ENCODE measurements at places on chromosomes 3 and 15. TPM values are rescaled to one million over a fixed set of nuclear protein-coding genes. Genes with fewer than 3 reads are reported as not detected.

DNA sequence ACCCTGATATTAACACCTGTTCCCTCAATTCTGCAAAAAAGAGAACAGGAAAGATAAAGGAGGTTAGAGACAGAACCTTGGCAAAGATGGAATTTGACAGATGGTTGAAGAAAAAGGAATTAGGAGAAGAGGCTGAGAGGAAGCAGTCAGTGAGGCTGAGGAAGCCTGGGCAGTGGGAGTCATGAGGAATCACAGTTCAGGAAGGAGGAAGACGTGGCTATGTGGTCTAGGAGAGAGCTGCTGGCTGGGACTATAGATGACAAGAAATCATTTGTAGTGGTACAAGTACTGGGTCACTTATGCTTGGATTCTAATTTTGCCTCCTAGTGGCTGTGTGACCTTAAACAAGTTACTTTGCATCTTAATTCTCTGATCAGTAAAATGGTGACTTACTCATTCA, 49.0 kb downstream of the LARS2 start:
- no peak for DNase-seq

DNA sequence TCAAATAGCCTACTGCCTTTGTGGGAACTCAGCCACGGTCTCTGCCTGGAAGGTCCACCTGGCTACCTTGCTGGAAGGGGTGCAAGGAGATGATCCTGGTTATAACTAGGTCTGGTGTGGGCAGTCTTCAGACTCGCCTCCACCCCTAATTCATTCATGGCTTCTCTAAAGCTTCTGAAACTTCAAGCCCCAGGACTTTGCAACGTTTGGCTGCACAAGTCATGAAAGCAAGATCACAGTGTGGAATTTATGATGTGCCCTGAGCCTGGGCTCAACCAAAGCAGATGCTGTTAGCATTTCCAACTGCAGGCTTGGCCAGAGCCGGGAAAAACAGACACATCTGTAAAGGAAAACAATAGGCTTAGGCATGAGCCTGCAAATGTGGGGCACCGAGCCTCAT, 200.4 kb upstream of the WNT5A start:
- no peak for DNase-seq

DNA sequence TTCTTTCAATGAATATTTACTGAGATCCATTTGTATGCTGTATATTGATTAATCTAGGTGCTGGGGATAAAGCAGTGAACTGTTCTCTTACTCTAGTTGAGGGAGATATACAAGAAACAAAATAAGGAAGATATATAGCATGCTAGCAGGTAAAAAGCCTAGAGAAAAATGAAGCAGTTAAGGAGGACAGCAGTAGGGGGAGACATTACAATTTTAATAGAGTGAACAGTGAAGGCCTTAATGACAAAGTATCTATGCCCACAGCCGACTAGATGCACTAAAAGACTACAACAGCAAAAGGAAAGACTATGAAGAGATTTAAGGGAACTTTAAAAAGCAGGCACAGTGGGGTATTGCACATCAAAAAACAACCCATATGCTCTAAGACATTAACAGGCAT, 81.4 kb downstream of the XRN1 start:
- DNase-seq, result no peak

DNA sequence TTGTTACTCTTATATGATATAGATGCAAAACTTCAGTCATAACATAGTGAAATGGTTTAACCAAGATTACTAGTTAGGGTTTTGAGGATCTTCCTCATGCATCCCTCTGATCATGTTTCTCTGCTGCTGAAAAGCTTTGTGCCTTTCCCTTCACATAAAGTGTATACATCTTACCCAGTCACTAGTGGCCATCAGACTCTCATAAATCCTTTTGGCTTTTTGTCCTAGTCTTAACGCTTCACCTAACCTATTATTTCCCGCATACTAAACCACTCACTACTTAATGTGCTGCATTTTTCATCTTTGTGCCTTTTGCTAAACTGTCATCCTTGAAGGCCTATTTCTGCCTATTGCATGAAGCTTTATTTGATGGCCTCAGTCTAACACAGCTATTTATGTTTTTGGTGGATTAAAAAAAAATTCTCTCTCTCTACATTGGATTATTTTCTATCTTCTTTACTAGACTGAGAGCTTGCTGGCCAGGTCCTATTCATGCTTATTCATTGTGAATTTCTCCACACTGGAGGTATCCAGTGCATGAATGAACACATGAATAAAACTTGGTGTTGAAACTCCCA, 717.6 kb upstream of the GOLIM4 start:
- DNase-seq, result no peak

DNA sequence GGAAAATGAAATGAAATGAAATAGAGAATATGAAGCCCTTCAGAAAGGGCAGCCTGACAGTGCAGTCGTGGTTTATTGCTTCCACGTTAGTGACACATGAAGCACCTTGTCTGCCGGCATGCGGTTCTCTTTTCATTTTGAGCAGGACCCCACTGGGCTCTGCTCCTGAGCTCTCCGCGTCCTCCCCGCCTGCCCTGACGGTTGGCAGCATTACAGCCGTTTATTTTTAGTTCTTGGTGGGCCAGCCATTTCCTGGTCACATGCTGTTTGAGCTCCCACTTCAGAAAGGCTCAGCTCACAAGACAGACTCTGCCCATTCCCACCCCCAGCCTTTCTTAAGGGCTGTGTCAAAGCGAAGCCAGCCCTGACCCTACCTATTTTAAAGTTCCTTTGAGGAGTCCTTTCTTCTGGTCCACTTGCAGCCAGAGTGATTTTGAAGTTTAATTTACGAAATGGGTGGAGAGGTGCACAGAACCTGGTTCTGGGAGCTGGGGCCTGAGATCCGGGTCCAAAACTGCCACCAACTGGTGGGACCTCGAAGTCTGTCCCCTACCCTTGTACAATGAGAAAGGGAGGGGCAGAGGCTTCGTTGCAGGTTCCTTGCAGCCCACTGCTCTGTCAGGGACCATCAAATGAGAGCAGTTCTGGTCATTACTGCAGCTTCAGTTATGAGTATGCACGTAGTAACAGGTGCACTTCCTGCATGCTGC, 60.1 kb downstream of the MGLL start:
- no peak for DNase-seq

DNA sequence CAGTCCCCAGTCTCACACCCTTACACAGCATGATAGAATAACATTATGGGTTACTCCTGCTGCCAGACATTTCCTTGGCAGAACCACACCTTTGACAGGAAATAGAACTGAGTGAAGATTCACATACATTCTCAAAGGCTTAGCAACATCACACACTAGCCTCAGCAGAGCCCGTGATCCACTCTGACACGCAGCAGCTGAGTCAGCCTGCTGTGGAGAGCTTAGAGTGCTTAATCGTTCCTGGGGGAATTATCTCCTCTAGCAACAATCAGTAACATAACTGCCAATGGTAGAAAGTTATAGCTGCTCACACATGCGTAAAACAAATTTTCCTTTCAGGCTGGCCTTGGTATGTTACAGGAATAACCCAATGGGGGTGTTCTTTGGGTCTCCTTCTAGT, 382.1 kb downstream of the GAP43 start:
- no peak for DNase-seq

DNA sequence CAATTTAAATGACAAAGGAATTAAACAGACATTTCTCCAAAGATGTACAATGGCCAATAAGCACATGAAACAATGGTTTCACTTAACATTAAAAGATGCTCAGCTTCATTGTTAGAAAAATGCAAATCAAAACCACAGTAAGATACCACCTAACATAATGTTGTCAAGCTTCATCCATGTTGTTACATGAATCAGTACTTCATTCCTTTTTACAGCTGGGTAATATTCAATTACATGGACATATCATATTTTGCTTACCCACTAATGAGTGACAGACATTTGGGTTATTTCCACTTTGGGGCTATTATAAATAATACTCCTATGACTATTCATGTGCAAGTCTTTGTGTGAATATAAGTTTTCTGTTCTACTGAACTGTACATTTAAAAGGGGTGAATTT, 7.8 kb downstream of the SLC41A3 start:
- DNase-seq, result no peak

- DNase-seq, result no peak
These were observed 848 bp upstream of the RHCG start for GRCh38 chr15:89497231-89497630.

- DNase-seq, result no peak
These were observed 349.3 kb downstream of the MAGI1 start for GRCh38 chr3:65689436-65689835.

GRCh38 chr15:82950746-82951370, 1.7 kb downstream of the HOMER2 start:
- DNase-seq, result no peak

GRCh38 chr15:52004806-52005205, 14.2 kb upstream of the MAPK6 start:
- DNase-seq, result no peak

- DNase-seq, result no peak
These were observed 4.2 kb upstream of the CCR2 start for GRCh38 chr3:46349484-46350261.

- no peak for DNase-seq
These were observed 11.2 kb upstream of the SHC4 start for GRCh38 chr15:48974882-48975281.

DNA sequence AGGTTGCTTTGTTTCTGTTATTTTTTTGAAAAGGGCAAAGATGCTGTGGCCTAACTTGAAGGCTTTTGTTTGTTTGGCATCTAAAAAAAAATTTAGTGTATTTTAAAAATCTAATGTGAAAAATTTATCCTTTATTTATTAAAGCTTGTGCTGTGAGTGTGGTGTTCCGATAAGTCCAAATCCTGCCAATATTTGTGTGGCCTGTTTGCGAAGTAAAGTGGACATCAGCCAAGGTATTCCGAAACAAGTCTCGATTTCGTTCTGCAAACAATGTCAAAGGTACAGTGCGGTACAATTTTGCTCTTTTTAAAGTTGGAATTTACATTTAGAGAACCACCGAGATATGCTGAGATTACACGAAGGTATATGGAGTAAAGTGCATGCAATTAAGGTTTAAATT, 3.7 kb downstream of the NMD3 start:
- no peak for DNase-seq

- DNase-seq, result no peak
These were observed 202.8 kb upstream of the MRPL3 start for GRCh38 chr3:131705558-131706051.

DNA sequence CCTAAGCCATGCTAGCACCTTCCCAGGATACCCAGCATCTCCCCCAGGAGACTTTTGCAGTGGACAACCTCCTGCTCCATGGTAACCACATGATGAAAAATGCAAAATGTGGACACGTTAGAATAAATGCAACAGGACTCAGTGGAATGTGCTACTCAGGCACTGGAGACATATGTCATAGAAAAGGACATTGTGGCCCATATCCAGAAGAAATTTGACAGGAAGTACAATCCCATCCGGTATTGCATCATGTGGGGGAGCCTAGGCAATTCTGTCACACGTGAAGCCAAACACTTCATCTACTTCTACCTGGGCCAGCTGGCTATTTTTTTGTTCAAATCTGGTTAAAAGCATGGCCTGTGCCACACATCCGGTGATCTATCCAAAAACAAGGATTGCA, 227.2 kb upstream of the GPR149 start:
- no peak for DNase-seq

DNA sequence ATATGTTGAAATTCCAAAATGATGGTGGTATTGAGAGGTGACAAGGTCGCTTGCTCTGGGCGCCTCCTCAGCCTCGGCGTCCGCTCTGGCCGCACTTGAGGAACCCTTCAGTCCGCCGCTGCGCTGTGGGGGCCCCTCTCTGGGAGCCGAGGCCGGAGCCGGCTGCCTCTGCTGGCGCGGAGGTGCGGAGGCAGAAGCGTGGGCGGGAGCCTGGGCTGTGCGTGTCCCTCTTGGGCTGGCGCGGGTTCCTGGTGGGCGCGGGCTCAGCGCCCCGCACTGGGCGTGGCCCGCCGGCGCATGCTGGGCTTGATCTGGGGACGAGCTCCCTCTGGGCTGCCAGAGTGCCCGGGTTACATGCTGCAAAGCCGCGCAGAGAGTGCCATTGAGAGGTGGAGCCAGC, 39.8 kb upstream of the TMC3 start:
- no peak for DNase-seq

DNA sequence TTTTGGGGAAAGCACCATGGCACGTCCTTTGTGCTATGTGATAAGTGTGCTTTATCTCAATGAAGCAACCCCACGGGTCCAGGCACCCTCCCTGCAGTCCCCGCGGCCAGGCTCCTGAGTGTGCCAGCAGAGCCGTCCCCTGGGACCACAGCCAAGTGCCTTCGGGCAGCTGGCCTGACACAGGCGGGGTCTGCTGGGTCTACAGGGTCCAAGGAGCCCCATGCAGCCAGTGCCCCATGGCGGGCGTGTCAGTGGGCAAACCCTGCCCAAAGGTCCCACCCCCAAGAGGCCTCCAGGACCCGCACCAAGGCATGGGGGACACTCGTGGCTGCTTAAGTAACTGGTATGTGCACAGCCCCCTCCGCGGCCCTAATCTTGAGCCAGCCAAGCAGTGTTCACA, 35.3 kb downstream of the KLHL25 start:
- no peak for DNase-seq

- no peak for DNase-seq
These were observed 6.9 kb upstream of the TNFSF10 start for GRCh38 chr3:172530101-172530561.

DNA sequence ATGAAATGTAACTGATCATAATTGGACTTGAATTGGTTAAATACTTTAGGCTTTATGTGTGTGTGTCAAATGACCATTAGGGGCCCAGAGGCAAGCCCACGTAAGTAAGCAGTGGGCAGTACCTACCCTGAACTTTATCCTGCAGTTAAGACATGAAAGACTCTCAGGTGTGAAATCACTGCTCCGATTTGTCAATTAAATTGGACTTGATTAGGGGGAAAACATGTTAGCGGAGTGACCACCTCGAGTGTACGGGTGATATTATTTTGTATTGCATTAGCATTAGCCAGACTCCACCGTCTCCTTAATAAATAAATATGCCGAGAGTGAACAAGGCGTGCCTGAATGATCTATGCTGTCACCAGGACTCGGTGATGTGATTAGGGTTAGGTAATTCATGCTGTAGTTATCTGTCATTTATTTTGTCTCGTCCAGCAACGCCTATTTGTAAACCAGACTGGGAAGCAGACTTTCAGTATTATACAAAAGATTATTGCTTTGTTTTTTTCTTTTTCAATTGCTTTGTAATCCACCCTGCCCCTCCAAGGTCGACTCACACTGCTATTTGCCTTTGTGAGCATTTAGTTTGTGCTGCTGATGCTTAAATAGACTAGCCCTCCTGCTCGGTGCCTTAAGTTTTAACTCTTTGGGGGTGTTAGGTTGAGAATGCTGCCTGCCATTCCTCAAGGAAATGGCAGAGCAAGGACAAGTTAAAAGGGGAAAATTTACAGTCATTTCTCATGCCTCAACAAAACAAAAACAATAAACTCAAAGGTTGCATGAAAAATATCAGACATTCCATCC, 1.8 kb downstream of the RBMS3 start:
- DNase-seq, result no peak

DNA sequence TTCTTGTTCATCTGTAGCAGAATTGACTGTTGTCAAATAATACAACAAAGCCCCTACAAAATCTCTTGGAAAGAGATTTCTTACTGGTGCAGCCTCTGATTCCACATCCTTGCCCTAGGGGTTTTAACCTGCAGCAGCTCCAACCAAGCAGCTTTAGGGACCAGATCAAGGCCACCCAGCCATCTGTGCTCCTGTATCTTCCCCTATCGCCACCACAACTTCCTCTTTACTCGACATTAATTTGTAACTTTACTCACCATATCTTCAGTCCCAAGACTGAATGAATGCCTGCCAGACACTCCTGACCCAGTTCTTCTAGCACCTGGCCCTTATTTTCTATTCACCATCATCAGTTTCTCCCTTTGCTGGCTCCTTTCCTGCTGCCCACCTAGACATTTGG, 156.6 kb upstream of the IL12A start:
- no peak for DNase-seq

GNAT1 gene
- polyA plus RNA-seq, result not detected

EAF2 gene
- 7.8 TPM for polyA plus RNA-seq

CCDC54 gene
- polyA plus RNA-seq, result not detected

ELL3 gene
- 3.2 TPM for polyA plus RNA-seq

HTR3E gene
- polyA plus RNA-seq, result not detected

CHAC1 gene
- 3.1 TPM for polyA plus RNA-seq

TMIE gene
- polyA plus RNA-seq, result 0.73 TPM
